ENCODE measurements at places on chromosomes 2 and 18.
A peak's percentile ranks its signal among the peaks of the same experiment; 100 is the strongest.

- no peak for DNase-seq
Measured at GRCh38 chr2:173990970-173991819, 26.0 kb upstream of the SP3 start.

- DNase-seq, result peak; percentile 8
Measured at GRCh38 chr2:12325806-12326205, 390.9 kb upstream of the TRIB2 start.

GRCh38 chr2:224126003-224126402 lies 86.9 kb upstream of the SERPINE2 start:
- DNase-seq, result no peak

GRCh38 chr2:151176661-151177060 lies 85.0 kb downstream of the RBM43 start:
- no peak for DNase-seq

GRCh38 chr2:234558642-234559041 lies 61.8 kb upstream of the ARL4C start:
- no peak for DNase-seq

DNA sequence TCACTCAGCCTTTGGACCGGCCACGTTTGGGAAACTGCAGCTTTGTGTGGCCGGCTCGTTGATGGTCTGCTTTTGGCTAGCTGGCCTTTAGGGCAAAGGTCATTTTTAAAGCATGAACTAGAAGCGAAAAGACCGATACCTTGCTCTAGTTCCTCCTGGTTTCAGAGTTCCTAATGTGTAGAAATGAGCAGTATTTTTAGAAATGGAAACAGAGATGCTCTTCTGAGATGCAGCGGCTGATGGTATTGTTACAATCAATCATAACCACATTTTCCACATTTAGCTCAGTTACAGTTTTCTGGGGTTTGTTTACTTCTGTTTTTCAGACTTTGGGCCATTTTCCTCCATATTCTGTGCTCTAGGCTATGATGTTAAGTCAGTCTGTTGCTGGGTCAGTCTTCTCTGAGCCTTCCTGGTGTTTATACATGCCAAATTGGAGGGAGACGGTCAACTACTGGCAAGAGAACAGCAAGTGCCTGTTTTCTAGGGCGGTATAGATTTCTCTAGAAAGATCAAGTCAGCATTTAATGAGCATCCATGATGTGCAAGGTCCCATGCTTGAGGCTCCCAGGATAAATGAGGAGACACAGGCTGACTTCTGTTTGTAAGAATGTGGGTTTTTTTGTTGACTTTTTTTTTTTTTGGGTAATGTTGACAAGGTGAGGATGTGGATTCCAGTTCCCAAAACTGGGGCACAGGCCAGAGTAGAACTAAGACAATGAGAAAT lies 28.0 kb downstream of the RNF144A start:
- DNase-seq, result no peak

- DNase-seq, result no peak
Measured at GRCh38 chr2:74026687-74027241, 42.1 kb downstream of the TET3 start.

GRCh38 chr2:77372636-77373035 lies 149.5 kb downstream of the LRRTM4 start:
- no peak for DNase-seq

- DNase-seq, result no peak
Measured at GRCh38 chr2:167191588-167191987, 303.3 kb downstream of the XIRP2 start.

- no peak for DNase-seq
Measured at GRCh38 chr2:72326759-72327158, 179.1 kb upstream of the CYP26B1 start.

GRCh38 chr2:10091182-10091888 lies 11.1 kb upstream of the CYS1 start:
- DNase-seq, result no peak

DNA sequence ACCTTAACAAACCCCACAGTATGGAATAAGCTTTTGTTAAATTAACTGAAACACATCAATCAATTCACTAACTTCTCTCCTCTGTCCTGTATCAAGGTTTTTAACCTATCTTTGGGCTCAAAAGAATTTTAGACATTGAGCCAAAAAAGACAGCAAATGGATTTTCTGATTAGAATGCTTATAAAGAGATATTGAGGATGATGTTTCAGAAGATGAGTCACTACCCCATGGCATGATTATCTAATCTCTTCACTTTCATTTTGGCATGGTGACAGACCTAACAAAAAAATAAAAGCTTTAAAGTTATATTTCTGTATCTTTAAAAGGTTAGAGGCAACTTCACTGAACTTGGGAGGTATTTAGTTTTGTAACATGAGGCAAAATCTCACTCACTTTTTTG lies 55.5 kb downstream of the SGPP2 start:
- DNase-seq, result no peak

GRCh38 chr2:28678175-28678855 lies 73.3 kb upstream of the PPP1CB start:
- DNase-seq, result no peak

DNA sequence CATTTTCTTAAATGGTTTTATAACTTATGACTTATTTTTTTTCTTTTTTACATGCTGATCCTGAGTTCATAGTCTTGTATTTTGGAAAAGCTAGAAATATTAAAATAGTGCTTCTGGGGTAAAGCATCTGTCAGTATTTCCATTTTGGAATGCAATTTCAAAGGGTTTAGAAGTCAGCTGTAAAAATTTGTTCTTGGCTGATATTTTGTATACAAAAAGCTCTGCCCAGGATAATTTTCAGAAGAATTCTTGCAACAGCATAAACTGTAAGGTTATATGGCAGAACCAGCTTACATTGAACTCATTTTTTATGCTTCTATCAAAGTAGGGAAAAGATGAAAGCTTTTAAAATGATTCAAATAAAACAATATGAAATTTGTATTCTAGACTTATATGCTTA lies 97.4 kb downstream of the DIS3L2 start:
- DNase-seq, result no peak

DNA sequence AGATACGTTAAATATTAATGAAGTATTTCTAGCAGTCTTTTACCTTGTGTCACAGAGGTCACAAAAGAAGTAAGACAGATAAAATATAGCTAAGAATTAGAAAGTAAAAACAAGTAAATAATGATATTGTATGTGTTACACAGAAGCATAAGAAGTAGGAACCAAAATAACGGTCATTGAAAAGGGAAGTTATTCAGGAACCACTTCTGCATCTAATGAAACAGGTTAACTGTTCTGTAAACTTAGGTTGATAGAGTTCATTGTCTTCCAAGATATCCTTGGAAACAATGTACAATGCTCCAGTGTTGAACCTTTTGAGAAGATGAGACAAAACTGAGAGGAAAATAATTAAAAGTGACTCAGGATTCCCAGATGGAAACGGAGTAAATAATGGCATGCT lies 57.1 kb upstream of the CD302 start:
- DNase-seq, result no peak
